ENCODE measurements at places on chromosomes 7 and 10.

DNA sequence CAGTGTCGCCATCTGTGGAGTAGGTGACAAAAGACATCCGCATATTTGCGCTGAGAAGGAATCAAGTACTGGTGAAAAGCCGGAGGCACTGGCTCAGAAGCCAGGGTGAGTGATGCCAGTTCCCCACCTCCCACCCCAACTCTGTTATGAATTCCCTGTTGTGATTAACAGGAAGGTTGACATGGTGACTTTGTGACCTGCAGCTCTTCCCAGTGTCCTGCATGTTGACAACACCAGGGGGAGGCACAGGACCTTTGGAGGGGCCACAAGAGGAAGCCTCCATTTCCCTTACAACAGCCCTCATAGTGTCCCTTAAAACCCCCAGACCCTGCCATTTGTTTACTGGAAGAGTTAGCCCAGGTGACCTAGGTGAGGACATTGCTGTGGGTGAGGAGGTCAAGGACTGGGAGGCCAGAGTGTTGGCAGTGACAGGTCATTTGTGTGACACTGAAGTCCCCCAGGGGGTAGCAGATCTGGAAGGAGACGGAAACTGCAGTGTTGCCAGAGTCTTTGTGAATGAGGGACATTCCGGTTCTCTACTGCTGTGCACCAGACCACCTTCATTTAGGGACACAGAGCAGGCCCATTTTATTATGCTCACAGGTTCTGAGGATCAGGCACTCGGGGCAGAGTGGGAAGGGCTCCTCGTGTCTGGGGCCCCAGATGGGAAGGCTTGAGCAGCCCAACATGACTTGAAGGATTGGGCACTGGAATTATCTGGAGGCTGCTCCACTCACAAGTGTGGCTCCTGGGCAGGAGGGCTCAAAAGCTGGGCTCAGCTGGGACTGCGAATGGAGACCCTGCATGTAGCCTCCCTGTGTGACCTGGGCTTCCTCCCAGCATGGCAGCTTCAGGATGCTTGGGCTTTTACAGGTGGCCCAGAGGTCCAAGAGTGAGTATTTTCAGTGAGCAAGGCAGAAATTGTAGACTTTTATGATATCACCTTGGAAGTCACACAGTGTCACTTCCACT lies 13.0 kb upstream of the ANTXRL start:
- DNase-seq = no peak

GRCh38 chr10:48554656-48555055 lies 50.2 kb downstream of the ARHGAP22 start:
- no peak for DNase-seq

GRCh38 chr7:134820778-134821177 lies 41.3 kb downstream of the CALD1 start:
- no peak for DNase-seq

- no peak for DNase-seq
Measured at GRCh38 chr7:73338321-73338720, 10.4 kb downstream of the FKBP6 start.

GRCh38 chr10:120584786-120585185 lies 127.8 kb downstream of the PLPP4 start:
- no peak for DNase-seq
